ENCODE measurements at places on chromosomes 7 and 10. TPM values are rescaled to one million over a fixed set of nuclear protein-coding genes. Genes with fewer than 3 reads are reported as not detected.

Gene ABCA13
- under 0.01 TPM for total RNA-seq

Gene SPDYE11
- total RNA-seq: not detected

Gene GPER1
- 1.6 TPM for total RNA-seq

Gene HTR5A
- total RNA-seq: 0.94 TPM

Gene SLF2
- total RNA-seq: 76.4 TPM

Gene PRSS37
- not detected for total RNA-seq

Gene SPDYE1
- not detected for total RNA-seq

Gene ZNF425
- total RNA-seq: 5.3 TPM

Gene PAXIP1
- total RNA-seq: 23.2 TPM

Gene PRRT4
- 2.5 TPM for total RNA-seq

Gene CDK14
- total RNA-seq: 115 TPM

Gene ACBD7
- 8.1 TPM for total RNA-seq

Gene GDF2
- total RNA-seq: not detected

Gene C10orf67
- 0.31 TPM for total RNA-seq

Gene CELF2
- 305 TPM for total RNA-seq

Gene PDK4
- 4.4 TPM for total RNA-seq

Gene PLXNA4
- 227 TPM for total RNA-seq

Gene RELN
- total RNA-seq: 67.9 TPM

Gene BTAF1
- total RNA-seq: 114 TPM

Gene GIMAP8
- 1.3 TPM for total RNA-seq

Gene PRXL2A
- 64.2 TPM for total RNA-seq

Gene PNLIPRP3
- total RNA-seq: not detected

Gene HMX2
- not detected for total RNA-seq

Gene GRM3
- 133 TPM for total RNA-seq

Gene LZTS2
- total RNA-seq: 24.7 TPM

Gene KLF14
- total RNA-seq: not detected

Gene EGFR
- 19.7 TPM for total RNA-seq

Gene CTAGE6
- not detected for total RNA-seq

Gene PRKCQ
- total RNA-seq: 2.2 TPM

Gene ANKRD30A
- total RNA-seq: not detected

Gene OR2A5
- not detected for total RNA-seq

Gene INTS15
- total RNA-seq: 31.3 TPM

Gene PTPRE
- total RNA-seq: 25.7 TPM

Gene CYP17A1
- total RNA-seq: not detected

Gene PRLHR
- 3.8 TPM for total RNA-seq

Gene CCDC146
- 23.5 TPM for total RNA-seq

Gene C10orf105
- 0.31 TPM for total RNA-seq

Gene MLXIPL
- total RNA-seq: under 0.01 TPM

Gene HOXA7
- total RNA-seq: not detected

Gene FAM25A
- not detected for total RNA-seq

Gene AS3MT
- total RNA-seq: 13.8 TPM

Gene NEBL
- 72.6 TPM for total RNA-seq

Gene TMEM184A
- total RNA-seq: not detected

Gene CFAP58
- total RNA-seq: 0.94 TPM

Gene CXCL12
- 10.6 TPM for total RNA-seq

Gene SSC4D
- 0.63 TPM for total RNA-seq

Gene LLCFC1
- total RNA-seq: not detected

Gene SUN1
- 335 TPM for total RNA-seq

Gene CRYGN
- total RNA-seq: not detected

Gene AKR1D1
- not detected for total RNA-seq

Gene PIK3CG
- total RNA-seq: 1.6 TPM

Gene TLX1
- not detected for total RNA-seq

Gene PIK3AP1
- 3.1 TPM for total RNA-seq

Gene AQP1
- 2.8 TPM for total RNA-seq

Gene PGAM2
- 2.5 TPM for total RNA-seq

Gene TMEM229A
- 0.31 TPM for total RNA-seq

Gene NCF1
- not detected for total RNA-seq

Gene HDAC9
- 195 TPM for total RNA-seq

Gene ZNF804B
- total RNA-seq: 9.7 TPM

Gene ASB10
- total RNA-seq: not detected
